ENCODE measurements at places on chromosomes 4 and X.

- DNase-seq = no peak
These were observed 570.8 kb downstream of the PRR32 start for GRCh38 chrX:127390316-127390715.

GRCh38 chr4:138614398-138615142, 372.4 kb upstream of the SLC7A11 start:
- no peak for DNase-seq

GRCh38 chr4:88575186-88575585, 17.1 kb upstream of the HERC3 start:
- no peak for DNase-seq

DNA sequence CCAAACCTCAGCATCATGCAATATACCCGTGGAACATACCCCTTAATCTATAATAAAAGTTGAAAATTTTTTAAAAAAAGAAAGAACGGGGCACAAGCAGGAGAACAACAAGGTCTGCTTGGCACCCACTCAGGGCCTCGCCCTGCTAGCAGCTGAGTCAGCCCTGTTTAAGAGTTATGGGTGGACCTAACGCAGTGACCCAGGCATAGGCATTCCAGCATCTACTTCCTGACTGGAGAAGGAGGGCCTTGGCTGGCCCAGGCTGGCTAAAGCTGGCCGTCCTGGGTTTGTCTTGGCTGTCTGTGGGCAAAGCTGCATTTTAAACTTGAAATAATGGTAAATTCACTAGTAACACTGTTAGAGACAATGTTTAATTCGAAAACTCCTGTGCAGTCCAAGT, 236.7 kb upstream of the PGRMC2 start:
- DNase-seq = no peak

DNA sequence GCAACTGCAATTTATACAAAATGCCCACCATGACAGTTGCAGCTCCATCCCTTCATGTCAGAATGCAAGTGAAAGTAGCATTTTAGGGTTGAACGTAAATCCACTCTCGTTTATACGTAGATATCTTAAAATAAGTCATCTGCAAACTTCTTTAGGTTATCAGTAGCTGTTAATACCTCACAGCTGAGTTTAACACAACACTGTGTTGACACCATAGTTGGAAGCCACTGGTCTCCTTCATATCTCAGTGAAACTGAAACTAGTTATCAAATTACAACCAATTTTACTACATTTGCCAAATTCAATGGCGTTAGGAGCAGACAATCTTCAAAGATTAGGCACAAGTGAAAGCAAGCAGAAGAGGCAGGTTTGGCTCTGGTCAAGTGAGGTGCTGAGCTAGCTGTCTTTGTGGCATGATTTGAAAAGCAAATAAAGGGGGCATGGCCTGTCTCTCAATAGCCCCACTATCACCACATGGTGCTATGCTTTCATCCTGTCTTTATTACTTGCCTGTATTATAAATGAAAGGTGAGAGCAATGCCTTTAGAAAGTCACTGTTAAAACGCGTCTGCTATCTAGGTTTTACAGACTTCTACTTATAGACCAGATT, 12.3 kb downstream of the PPP3CA start:
- no peak for DNase-seq

- DNase-seq = no peak
These were observed 71.8 kb upstream of the ALG13 start for GRCh38 chrX:111609206-111609605.

- no peak for DNase-seq
These were observed 335.4 kb downstream of the UNC5C start for GRCh38 chr4:95213366-95213765.
